ENCODE measurements at places on chromosomes 7 and 10.

GRCh38 chr7:119572132-119572531, 700.8 kb upstream of the KCND2 start:
- no peak for DNase-seq

- DNase-seq: no peak
These were observed 11.5 kb upstream of the KLRG2 start for GRCh38 chr7:139494835-139495579.

- no peak for DNase-seq
These were observed 23.0 kb upstream of the ING3 start for GRCh38 chr7:120927454-120928103.

GRCh38 chr10:96250349-96250748, 21.0 kb downstream of the BLNK start:
- no peak for DNase-seq

DNA sequence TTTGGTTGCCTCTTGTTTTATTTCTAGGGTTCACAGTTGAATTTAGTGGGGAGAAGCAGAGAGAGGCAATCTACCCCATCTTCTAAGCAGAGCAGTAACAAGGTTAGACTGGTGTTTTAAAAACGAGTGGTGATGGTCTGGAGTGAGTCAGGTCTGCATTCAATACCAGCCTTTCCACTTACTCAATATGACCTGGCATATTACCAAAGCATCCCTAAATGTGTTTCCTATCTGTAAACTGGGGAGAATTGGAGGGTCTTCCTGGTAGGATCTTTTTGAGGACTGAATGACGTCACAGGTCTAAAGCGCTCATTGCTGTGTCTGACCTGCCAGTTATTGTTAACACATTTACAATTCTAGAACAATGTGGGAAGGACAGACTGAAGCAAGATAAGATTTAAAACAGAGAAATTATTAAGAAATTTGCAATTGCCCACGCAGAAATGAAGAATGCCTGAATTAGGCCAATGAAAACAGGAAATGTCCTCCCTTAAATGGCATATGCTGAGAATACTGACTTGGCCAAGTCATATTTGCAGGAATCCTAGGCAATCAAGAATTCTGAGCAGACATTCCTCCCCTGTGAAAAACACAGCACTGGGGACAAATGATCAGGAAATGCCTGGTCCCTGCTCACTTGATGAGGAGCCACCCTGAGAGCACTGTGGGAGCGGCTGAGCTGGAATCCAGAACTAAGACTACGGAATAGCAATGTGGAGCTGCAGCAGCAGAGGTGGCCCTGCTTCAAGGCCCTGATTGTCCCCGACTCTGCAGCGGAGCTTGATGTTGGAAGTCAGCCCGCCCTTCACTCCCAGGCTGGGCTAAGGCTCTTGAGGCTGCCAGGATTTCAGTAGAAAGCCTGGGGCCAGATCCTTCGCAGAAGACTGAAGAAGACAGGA, 184.5 kb upstream of the CXCL12 start:
- no peak for DNase-seq

- no peak for DNase-seq
These were observed 537.4 kb upstream of the PHF14 start for GRCh38 chr7:10436302-10436701.
